ENCODE measurements at places on chromosomes 4 and X.

GRCh38 chr4:37905533-37906169, 14.8 kb downstream of the TBC1D1 start:
- DNase-seq = no peak

- no peak for DNase-seq
Measured at GRCh38 chr4:15390494-15390893, 37.3 kb upstream of the C1QTNF7 start.

DNA sequence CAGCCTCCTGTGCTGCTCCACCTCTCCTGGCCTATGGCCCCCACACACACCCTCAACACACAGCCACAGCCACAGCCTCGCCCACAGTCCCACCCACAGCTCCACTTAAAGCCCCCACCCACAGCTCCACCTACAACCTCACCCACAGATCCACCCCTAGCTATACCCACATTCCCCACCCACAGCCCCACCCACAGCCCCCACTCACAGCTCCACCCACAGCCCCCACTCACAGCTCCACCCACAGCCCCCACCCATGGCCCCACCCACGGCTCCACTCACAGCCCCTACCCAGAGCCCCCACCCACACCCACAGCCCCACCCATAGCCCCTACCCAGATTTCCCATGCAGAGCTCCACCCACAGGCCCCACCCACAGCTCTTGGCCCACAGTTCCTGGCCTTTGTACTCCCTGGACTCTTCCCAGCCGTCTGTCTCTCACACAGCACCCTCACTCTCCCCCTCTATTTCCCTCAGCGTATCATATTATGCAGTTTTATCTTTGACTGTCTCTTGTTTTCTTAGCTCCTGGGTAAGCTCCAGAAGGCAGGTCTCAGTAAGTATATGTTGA, 322.5 kb downstream of the EVC2 start:
- no peak for DNase-seq

DNA sequence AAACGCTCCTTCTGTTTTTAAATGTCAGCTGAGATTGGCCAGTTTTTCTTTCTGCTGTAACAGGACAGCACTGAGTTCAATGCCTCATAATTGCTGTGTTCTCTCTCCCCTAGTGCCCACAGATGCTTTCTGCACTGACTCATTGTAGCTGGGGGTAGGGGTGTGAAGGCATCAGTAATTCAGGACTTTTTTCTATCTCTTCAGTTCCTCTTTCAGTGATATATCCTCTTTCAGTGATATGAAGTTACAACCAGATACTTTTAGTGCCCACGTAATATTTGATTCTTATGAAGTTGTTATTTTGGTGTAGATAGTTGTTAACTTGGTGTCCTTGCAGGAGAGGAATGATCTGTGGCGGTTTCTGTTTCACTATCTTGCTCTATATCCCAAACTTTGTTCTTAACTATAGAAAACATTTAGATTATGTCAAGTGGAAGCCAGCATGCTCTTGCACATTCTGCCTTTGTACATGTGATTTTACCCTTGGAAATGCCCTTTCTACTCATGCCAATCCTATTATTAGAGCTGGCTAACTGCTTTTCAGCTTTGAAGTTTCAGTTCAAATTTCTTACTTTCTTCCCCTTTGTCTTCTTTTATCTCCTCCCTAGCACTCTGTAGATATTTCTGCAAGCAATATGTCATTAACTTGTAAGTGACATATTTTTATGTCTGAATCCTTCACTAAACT, 1258.4 kb downstream of the FAM133A start:
- DNase-seq = no peak

- no peak for DNase-seq
Measured at GRCh38 chrX:154135458-154136229, 8.4 kb upstream of the OPN1LW start.

DNA sequence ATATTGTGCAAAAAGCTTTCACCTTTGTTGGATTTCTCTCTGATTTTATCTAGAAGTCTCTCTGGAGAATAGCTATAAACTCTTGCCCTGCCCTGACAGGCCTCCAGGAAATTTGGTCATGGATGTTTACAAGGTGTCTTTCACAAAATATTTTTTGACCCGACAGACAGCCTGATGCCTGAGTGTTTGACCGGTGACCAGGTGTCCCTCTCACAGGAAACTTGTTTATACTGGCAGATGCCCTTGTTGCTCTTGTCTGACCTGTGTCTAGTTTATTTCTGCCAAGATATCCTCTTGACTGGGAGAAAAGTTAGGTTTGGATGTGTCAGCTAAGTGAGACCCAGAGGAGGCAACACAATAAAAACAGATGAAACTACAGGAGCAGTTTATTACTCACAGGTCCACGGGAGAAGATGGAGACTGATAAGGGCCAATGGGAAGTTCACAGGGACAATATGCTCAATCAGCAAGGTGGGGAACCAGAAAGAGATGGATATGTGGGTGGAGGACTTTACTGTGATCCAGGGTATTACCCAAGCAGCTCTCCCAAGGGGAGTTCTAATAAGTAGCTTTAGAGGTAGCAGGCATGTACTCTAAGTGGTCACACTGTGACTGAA, 243.3 kb downstream of the ARAP2 start:
- DNase-seq = no peak

GRCh38 chr4:4532371-4533154, 9.3 kb downstream of the STX18 start:
- DNase-seq = no peak

GRCh38 chrX:137549073-137549472, 16.9 kb upstream of the ZIC3 start:
- DNase-seq = no peak

GRCh38 chr4:41665636-41666207, 82.8 kb downstream of the PHOX2B start:
- no peak for DNase-seq

DNA sequence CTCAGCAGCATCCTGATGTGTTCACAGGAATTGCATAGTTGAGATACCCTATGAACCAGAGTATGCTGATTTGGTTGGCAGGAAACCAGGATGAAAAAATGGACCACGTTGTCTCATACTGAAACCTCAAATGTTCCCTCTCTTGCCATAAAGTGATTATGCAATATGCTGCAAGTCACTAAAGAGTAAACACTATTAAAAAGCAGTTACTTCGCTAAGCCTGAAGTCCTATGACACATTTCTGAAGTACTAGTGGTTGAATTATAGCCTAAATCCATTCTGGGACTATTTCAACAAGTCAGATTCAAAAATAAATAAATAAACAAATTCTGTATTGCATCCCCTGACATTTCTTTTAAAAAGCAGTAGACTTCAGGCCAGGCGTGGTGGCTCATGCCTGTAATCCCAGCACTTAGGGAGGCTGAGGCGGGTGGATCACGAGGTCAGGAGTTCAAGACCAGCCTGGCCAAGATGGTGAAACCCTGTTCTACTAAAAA, 106.0 kb upstream of the NAP1L5 start:
- no peak for DNase-seq

- no peak for DNase-seq
Measured at GRCh38 chr4:1207157-1207470, 34.7 kb upstream of the SPON2 start.

DNA sequence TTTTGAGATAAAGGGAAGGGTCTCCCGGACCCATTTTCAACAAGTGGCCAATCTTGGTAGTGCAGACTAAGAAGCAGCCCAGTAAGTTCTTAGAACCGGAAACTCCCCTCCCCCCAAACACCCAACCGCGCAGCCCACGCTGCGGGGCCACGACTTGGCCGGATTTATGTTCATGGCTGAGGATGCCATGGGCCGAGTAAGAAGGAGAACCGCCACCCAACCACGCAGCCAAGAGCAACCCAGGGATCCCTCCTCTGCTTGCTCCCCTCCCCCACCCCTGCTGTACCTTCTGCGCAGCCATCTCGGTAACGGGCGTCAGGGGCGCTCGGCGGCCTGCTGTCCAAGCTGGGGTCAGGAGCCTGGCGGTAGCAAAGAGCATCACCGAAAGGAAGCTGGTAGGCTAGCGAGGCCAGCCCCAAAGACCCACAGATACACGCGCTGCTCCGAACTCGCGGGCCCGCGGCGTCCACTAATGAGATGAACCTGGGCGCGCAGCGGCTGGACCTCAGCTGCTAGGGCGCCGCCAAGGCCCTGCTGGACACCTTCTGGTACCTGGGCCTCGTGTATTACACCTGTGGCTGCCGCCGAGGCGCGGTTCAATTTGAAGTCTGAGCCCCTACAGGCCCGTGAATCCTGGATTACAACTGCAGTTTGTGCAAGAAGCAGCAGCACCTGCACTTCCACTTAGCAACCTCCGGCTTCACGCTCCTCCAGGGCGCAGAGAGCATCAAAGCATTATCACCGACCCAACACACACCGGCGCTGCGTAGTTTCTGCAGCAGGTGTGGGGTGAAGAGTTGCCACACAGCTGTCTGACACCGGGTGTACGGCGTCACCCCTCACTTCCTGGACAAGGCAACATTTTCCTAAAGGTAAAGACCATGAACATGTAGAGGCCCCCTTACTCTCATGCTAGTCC, 63.4 kb downstream of the NUDT10 start:
- no peak for DNase-seq

- DNase-seq = no peak
Measured at GRCh38 chr4:139749338-139749737, 83.7 kb downstream of the MGST2 start.

GRCh38 chrX:23228454-23228853, 106.2 kb upstream of the PTCHD1 start:
- DNase-seq = no peak

DNA sequence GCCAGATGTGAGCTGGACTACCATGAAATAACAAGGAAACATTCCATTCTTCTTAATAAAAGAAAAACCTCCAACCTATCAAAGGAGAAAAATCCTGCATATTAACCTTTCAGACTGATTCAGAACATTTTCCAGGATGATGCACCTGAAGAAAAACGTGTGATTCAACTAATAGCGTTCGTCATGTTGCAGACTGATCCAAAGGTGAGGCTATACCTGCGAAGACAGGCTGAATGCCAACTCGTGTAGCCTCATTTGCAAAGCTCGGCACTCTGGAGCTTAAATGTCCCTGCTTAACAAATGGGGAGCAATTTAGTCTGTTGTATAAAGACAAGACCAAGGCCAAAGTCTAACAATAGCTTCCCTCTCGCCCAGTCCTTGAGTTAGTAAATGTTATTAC, 172.0 kb upstream of the NOCT start:
- DNase-seq = no peak

- DNase-seq = no peak
Measured at GRCh38 chr4:22315628-22316027, 200.2 kb downstream of the ADGRA3 start.

GRCh38 chr4:137474711-137475301, 57.5 kb downstream of the PCDH18 start:
- DNase-seq = no peak

- no peak for DNase-seq
Measured at GRCh38 chr4:174396599-174397110, 112.9 kb downstream of the CEP44 start.

- DNase-seq = no peak
Measured at GRCh38 chr4:184408021-184408683, 66.2 kb downstream of the IRF2 start.

DNA sequence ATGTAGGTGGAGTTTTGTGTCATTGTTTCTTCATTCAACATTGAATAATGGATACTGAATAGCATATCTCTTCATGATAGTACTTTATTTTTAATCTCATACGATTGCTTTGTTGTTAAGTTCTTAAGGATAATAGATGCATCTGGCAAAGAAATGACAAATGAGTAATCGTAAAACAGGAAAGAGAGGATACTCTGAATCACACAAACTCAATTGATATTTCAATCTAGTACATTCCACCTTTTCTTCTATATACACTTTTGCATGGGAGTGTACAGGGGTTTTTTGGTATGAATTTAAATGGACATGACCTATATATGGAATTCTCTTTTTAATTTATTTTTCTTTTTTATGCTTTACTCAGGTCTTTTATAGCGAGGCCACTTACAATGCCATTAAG, 186.9 kb upstream of the STK26 start:
- DNase-seq = no peak

DNA sequence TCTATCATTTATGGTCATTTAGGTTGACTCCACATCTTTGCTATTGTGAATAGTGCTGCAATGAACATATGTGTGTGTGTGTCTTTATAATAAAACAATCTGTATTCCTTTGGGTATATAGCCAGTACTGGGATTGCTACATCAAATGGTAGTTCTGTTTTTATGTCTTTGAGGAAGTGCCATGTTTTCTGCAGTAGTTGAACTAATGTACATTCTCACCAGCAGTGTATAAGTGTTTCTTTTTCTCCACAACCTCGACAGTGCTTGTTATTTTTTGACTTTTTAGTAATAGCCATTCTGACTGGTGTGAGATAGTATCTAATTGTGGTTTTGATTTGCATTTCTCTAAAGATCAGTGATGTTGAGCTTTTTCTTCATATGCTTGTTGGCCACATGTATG, 80.5 kb downstream of the ARHGAP6 start:
- no peak for DNase-seq

GRCh38 chr4:151717909-151718628, 42.7 kb downstream of the GATB start:
- no peak for DNase-seq

DNA sequence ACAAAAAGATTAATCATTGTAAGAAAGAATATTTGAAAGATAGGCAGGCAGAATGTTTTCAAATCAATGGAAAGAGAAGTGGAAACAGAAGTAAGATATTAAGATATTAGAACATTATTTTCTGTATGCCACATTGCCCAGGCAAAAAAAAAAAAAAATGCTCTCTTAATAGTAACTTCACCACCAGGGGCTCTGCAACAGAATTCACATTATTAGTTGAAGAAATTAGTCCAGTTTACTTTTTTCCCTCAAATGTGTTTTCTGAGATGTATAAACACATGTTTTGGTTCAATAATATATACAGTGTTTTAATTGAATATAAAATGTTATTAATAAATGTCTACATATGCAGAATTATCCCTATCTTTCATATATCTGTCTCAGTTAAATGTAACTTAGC, 78.0 kb upstream of the ADAD1 start:
- DNase-seq = no peak

DNA sequence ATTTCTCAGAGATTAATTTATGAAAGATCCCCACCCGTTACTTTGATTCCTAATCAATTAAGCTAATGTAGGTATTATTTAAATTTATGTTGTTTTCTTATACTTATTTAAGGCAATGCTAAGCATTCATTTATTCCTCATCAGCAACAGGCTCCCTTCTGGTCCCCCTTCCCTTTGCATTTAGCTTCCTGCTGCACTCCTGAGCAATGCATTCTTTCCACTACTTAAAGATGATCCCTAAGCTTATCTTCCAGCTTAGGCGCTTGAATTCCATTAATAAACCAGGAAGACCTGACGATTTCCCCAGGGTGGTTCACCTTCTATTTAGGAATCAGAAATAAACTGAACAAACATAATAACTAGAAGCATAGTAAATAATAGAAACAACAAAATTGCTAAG, 1003.1 kb downstream of the FSTL5 start:
- DNase-seq = no peak

- no peak for DNase-seq
Measured at GRCh38 chr4:69639542-69639941, at the start of gene UGT2A2. UGT2A2 (minus strand) TSS chr4:69639642; CDS start chr4:69639640, 2 bp downstream.

DNA sequence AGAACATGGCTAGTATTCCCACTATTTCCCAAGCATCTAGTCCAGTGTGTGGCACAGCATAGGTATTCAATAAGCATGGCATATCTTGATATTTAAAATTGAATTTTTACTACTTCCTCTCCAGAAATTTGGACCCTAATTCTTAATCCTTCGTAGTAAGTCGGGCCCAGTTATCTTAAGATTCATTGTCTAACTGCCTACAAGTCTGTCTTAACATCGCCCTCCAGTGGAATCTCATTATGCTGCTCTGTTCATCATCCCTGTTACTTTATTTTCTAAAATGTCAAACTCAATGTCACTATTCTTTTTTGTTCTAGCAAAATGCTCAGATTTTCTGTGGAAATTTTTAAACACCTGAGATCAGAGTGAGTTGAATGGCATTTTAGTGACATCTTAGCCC, 606.2 kb downstream of the KLHL13 start:
- no peak for DNase-seq
